ENCODE measurements at places on chromosomes 13 and 19. TPM values are rescaled to one million over a fixed set of nuclear protein-coding genes. Genes with fewer than 3 reads are reported as not detected.

The BRSK1 gene
- 1.0 TPM for total RNA-seq

The ELSPBP1 gene
- not detected for total RNA-seq

The KLK14 gene
- 0.89 TPM for total RNA-seq

The GSX1 gene
- not detected for total RNA-seq

- H3K27ac ChIP-seq: peak overlapping the region; percentile 90
- DNase-seq: no peak
- no peaks in the 10 kb centered on the region for H3K27me3 ChIP-seq
- peaks cover 50% of the 10 kb centered on the region for H3K4me1 ChIP-seq
- H3K4me3 ChIP-seq: peak overlapping the region; percentile 80
Observed at GRCh38 chr19:42242069-42242511, 312 bp downstream of the GSK3A start.

DNA sequence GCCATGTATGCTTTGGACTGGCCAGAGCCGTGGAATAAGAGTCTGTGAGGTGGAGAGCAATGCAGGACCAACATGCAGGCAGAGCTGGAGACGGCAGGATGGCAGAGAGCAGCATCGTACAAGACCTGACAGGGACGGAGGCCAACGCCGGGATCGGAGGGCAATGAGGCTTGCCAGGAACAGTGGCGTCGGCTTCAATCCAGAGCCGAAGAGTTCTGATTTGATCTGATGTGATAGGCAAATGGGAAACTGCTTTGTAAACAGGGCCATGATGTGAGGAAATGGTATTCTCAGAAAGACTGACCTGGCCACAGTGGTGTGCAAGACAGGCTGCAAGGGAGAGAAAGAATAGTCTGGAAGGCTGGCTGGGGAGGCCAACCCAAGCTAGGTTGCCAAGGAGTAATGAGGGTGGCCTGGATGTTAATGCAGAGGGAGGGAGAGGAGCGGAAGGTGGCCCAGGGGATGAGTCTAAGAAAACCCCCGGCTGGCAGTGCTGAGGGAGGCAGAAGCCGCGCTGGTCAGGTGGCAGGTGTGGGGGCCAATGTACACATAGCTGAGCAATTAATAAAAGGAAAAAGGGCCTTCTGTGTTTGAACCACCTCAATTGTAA, 26.7 kb downstream of the RCBTB2 start:
- DNase-seq: no peak
- peak overlapping the region; percentile 80 for H3K27ac ChIP-seq
- peak overlapping the region; percentile 4 for H3K4me3 ChIP-seq
- no peaks in the 10 kb centered on the region for H3K27me3 ChIP-seq

DNA sequence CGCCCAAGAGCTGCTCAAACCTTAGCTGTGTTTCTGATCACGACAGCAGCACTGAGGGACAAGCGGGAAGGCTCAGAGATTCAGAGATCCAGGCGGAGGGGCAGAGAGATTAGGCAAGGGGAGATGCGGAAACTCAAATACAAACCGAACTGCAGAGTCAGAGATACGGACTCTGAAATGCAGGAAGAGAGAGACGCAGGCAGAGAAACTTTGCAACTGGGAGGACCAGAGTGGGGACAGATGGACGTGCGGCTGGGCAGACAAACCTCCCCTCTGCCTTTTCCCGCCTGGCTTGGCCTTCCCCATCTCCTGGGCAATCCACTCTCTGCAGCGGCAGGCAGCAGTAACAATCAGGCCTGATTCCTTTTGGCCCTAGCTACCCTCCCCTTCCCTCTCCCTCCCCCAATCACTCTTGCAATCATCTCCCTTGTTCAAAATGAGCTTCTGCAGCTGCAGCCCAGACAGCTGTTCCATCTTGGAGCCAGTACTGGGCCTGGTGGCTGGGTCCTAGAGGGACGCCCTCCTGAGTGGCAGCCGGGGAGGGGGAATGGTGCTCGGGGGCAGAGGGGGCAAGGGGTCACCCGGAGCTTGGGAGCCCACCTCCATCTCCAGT, 29.7 kb downstream of the OLFM2 start:
- H3K27ac ChIP-seq: no peak overlapping the region
- H3K4me1 ChIP-seq: no peaks in the 10 kb centered on the region
- DNase-seq: no peak
- H3K27me3 ChIP-seq: peaks cover 11% of the 10 kb centered on the region

DNA sequence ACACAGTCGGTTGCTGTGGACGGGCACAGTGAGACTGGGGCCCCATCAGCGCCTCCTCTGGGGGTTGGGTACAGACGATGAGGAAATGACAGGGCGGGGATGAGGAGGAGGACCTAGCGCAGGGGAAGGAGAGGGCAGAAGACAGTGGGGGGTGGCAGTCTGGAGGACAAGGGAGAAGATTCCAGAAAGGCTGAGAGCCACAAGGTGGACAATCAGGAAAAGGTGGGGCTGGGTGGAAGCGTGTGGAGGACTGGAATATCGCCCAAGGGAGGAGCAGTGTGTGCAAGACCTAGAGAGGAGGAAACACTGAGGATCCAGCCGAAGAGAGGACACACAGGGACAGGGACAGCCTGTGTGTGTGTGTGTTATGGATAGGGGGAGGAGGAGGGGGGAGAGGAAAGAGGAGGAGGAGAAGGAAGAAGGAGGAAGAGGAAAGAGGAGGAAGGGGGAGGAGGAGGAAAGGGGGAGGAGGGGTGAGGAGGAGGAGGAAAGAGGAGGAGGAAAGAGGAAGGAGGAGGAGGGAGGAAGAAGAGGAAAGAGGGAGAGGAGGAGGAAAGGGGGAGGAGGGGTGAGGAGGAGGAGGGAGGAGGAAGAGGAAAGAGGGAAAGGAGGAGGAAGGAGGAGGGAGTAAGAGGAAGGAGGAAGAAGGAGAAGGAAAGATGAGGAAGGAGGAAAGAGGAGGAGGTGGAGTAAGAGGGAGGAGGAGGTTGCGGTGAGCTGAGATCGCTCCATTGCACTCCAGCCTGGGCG, 15.8 kb upstream of the GARIN5A start:
- H3K4me1 ChIP-seq: peaks cover 1% of the 10 kb centered on the region
- H3K36me3 ChIP-seq: no peaks in the 10 kb centered on the region
- no peak overlapping the region for H3K4me3 ChIP-seq
- peaks cover 2% of the 10 kb centered on the region for H3K27me3 ChIP-seq
- no peak overlapping the region for H3K27ac ChIP-seq

GRCh38 chr13:108981407-108981806, 352.0 kb downstream of the MYO16 start:
- no peak for DNase-seq
- no peaks in the 10 kb centered on the region for H3K27me3 ChIP-seq
- H3K27ac ChIP-seq: no peak overlapping the region
- no peaks in the 10 kb centered on the region for H3K4me1 ChIP-seq

DNA sequence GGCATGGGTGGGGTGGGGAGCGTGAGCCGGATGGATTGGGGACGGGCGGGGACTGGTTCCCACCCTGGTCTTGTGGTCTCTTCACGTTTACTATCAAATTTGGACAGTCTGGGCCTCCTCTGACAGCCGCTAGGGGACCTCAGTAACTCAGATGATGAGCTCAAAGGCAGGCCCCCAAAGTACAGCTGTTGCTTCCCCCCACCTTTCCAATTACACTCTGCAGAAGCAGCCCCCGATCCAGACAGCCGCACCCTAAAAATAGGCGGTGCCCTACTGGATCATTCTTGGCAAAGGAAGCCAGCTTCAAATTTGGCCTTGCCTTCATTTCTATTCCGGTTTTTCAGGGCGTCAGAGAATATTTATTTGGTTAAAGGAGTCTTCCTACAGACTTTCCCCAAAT, 1.9 kb upstream of the FOXO1 start:
- peak overlapping the region; percentile 98 for H3K4me3 ChIP-seq
- no peak overlapping the region for H3K27ac ChIP-seq
- DNase-seq: no peak

- no peak for DNase-seq
- H3K4me1 ChIP-seq: peaks cover 46% of the 10 kb centered on the region
- H3K27me3 ChIP-seq: no peaks in the 10 kb centered on the region
- H3K36me3 ChIP-seq: no peaks in the 10 kb centered on the region
Observed at GRCh38 chr13:32734511-32734910, 148.3 kb downstream of the PDS5B start.

Data from lower lobe of right lung (tissue), 2 donors.